ENCODE measurements at places on chromosomes 2 and 18.

DNA sequence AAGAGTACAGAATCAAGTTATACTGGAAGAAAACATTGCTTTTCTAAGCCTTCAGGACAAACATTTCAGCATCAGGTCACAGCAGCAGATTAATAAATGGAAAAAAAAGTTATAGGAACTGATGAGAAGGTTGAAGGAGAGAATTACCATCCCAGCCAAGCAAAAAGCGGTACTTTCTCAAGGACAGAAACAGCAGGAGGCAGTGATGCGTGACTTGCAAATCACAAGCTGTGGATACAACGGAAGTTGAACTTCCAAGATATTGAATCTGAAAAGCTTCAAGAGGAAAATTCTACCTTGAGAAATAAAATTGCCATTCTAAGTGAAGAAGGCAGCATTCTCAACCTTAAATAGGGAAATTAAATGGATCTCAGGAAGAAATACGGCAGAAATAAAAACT lies 18.5 kb upstream of the SERPINB12 start:
- H3K27me3 ChIP-seq, result no peaks in the 10 kb centered on the region

- no peak for DNase-seq
- H3K27ac ChIP-seq, result no peak overlapping the region
- no peak overlapping the region for H3K4me3 ChIP-seq
- H3K36me3 ChIP-seq, result no peaks in the 10 kb centered on the region
These were observed 57.0 kb downstream of the CCDC102B start for GRCh38 chr18:68854786-68855391.

DNA sequence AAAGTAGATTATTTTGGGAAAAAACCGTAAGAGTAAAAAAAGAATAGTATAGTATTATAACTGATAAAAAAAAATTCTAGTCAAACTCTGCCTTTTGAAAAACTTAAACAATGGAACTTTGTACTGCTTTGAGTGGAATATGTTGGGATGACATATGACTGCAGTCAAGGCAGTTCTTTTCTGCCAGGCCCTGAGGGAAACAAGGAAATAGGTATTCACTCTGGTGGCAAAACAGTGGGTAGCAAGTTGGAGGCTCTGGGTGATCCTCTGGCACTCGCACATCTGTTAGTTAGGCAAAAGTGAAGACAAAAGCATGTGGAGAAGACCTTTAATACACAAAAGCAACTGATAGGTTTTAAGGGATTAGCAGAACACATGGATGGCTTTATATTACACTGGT lies 102.2 kb downstream of the ARHGEF33 start:
- DNase-seq, result no peak
- no peaks in the 10 kb centered on the region for H3K4me1 ChIP-seq
- H3K4me3 ChIP-seq, result no peak overlapping the region
- no peak overlapping the region for H3K27ac ChIP-seq

DNA sequence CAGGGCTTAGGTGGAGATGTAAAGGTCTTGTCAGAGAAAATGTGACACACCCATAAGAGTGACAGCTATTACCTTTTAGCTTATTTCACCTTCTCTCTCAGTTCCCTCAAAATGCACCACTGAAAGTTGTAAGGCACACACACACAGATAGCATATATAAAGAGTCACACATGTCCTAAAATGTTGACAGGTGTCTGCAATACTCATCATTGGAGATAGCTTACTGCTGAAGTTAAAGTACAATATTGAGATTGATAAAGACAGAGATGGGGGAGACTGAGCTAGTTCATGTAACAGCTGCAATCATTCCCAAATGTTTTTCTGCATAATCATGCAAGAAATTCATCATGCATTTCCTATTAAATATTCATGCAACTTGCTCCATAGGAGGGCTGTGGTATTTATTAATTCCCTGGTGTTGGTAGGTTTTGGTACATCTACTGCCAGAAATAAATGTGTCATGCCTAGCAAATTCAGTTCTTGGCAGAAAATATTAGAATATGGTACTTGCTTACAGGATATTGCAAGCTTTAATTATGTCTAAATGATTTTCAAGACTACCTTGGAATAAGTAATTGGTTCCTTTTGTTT lies 118.8 kb upstream of the RBMS1 start:
- no peaks in the 10 kb centered on the region for H3K36me3 ChIP-seq
- H3K27me3 ChIP-seq, result no peaks in the 10 kb centered on the region
- H3K4me3 ChIP-seq, result no peak overlapping the region
- H3K27ac ChIP-seq, result no peak overlapping the region
- no peaks in the 10 kb centered on the region for H3K4me1 ChIP-seq

DNA sequence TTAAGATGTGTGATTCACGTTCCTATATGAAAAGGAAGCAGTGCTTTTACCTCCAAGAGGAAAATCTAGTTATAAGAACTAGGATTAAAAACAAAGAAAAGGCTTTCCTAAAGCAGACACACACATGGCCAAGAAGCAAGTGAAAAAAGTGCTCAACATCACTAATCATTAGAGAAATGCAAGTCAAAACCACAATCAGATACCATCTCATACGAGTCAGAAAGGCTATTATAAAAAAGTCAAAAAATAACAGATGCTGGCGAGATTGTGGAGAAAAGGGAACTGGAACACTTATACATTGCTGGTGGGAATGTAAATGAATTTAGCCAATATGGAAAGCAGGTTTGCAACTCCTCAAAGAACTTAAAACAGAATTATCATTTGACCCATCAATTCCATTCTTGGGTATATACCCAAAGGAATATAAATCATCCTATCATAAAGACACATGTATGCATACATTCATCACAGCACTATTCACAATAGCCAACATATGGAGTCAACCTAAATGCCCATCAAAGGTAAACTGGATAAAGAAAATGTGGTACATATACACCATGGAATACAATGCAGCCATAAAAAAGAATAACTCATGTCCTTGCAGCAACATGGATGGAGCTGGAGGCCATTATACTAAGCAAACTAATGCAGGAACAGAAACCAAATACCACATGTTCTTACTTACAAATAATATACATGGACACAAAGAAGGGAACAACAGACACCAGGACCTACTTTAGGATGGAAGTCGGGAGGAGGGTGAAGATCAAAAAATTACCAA lies 285.3 kb downstream of the RAD51AP2 start:
- H3K27me3 ChIP-seq, result no peaks in the 10 kb centered on the region
- H3K4me1 ChIP-seq, result no peaks in the 10 kb centered on the region
- H3K4me3 ChIP-seq, result no peak overlapping the region
- no peak for DNase-seq
- H3K36me3 ChIP-seq, result no peaks in the 10 kb centered on the region

DNA sequence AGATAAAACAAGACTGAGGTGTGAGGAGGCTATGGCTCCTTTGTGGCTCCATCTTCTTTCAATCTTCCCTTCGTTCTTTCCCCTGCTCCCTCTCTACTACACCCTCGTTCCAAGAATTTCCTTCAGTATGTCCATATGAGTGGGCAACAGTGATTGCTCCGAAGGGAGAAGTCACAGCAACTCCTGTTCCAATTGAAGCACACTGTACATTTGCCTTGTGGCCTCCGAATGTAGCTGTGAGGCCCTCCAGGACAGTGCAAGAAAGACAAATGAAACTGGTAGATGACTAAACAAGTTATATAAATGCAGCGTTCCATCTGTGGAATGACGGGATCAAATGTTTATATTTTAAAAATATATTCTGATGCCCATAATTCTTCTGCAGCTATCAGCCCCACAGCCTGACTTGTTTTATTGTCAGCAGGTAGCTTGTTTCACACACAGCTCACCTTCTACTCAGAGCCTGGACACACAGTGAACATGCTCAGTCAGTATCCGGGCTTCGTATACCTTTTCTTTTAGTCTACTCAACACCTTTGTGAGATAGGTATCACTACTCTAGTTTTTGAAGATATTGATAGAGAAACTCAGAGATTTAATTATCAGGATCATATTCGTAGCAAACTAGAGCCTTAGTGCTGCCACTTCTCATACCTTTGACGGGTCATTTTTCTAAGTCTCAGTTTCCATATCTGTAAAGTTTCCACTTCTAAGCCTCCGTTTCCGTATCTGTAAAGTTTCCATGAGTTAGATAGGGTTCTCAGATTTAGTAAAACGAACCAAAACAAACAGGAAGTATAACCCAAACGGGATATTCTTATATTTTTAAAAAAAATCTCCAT lies 216.7 kb upstream of the STON1 start:
- no peaks in the 10 kb centered on the region for H3K27me3 ChIP-seq
- H3K36me3 ChIP-seq, result no peaks in the 10 kb centered on the region
- H3K4me1 ChIP-seq, result no peaks in the 10 kb centered on the region
- no peak for DNase-seq

- DNase-seq, result peak; percentile 39
- H3K27ac ChIP-seq, result peak overlapping the region; percentile 24
- H3K4me1 ChIP-seq, result peaks cover 36% of the 10 kb centered on the region
These were observed 45.9 kb downstream of the HS1BP3 start for GRCh38 chr2:20604951-20605381.

DNA sequence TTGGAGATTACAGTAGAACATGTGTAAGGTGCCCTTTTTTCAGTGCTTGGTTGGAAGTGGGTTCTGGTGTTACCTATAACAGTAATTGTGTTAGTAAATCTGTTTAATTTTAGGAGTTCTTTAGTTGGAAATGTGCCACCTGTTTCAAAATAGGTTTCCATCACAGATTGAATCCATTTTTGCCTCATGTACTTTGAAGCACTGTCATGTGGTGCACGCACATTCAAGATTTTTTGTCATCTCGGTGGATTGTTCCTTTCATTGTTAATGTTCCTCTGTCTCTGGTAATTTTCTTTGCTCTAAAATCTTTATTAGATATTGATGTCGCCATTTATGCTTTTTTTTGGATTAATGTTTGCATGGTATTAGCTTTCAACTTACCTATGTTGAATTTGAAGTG lies 1.3 kb downstream of the ATP9B start:
- H3K36me3 ChIP-seq, result no peaks in the 10 kb centered on the region
- H3K27ac ChIP-seq, result no peak overlapping the region
- H3K4me1 ChIP-seq, result no peaks in the 10 kb centered on the region
- H3K27me3 ChIP-seq, result no peaks in the 10 kb centered on the region

- peak; percentile 17 for DNase-seq
- H3K4me3 ChIP-seq, result no peak overlapping the region
- no peak overlapping the region for H3K27ac ChIP-seq
- H3K4me1 ChIP-seq, result no peaks in the 10 kb centered on the region
- H3K36me3 ChIP-seq, result peaks cover 32% of the 10 kb centered on the region
These were observed 46.9 kb downstream of the SLC66A2 start for GRCh38 chr18:79904357-79905147.

- no peak for DNase-seq
- no peaks in the 10 kb centered on the region for H3K36me3 ChIP-seq
- no peaks in the 10 kb centered on the region for H3K27me3 ChIP-seq
- H3K27ac ChIP-seq, result no peak overlapping the region
These were observed 154.6 kb upstream of the MGAT5 start for GRCh38 chr2:134099273-134099672.

DNA sequence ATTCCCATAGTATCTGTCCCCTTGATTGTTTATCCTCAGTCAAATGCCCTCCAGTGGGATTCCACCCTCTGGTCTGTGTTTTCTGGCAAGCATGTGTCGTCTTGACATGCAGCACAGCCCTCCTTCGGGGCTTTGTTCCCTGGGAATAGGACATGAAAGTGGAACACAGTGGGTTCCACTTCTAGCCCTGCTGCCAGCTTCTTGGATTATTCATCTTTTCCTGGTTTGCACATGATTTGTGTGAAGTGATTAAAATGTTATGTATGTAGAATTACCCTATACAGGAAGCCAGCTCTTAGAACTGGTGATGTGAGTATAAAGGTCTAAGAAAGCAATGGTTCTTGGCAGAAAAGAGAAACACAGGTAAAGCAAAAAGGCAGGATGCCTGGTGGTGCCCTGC lies 142.3 kb downstream of the TANC1 start:
- H3K27ac ChIP-seq, result no peak overlapping the region
- DNase-seq, result no peak
- no peak overlapping the region for H3K4me3 ChIP-seq
- peaks cover 9% of the 10 kb centered on the region for H3K4me1 ChIP-seq
- no peaks in the 10 kb centered on the region for H3K27me3 ChIP-seq

DNA sequence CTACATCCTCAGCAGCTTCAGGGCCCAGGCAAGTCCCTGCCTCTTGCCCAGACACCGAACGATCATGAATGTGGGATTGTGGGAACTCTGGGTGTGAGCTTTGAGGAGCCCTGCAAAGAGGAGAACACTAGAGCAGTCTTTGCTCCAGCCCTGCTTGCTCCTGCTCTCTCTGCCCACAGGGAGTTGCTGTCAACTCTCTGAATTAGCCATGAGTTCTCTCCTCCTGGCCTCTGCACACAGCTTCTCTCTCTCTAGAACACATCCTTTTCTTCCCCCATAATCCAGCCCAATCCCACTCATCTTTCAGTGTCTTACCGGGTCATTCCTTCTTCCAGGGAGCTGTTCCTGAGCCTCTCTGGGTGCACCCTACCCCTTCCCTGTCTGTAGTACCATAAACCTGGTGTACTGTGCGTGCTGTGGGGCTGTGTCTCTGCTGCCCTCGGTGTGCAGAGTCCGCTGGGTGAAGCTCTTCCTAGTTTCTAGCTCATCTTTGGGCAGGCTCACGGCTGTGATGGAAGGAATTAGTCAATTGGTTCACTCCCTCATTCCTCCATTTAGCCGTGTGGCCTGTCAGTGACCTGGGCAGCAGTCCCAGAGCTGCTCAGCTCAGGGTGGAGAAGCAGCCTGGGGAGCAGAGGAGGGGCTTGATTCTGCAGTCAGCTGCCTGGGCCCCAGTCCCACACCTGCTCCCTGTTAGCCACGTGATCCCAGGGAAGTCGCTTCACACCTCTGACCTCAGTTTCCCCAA lies 132.9 kb upstream of the HDAC4 start:
- DNase-seq, result no peak
- no peak overlapping the region for H3K4me3 ChIP-seq

GRCh38 chr2:211516537-211516936 lies 960.1 kb downstream of the CPS1 start:
- no peak for DNase-seq
- no peak overlapping the region for H3K4me3 ChIP-seq
- H3K27me3 ChIP-seq, result no peaks in the 10 kb centered on the region

- DNase-seq, result peak; percentile 83
- peak overlapping the region; percentile 88 for H3K27ac ChIP-seq
- peak overlapping the region; percentile 71 for H3K4me3 ChIP-seq
These were observed 1.1 kb downstream of the IGFBP5 start for GRCh38 chr2:216694082-216694825.

DNA sequence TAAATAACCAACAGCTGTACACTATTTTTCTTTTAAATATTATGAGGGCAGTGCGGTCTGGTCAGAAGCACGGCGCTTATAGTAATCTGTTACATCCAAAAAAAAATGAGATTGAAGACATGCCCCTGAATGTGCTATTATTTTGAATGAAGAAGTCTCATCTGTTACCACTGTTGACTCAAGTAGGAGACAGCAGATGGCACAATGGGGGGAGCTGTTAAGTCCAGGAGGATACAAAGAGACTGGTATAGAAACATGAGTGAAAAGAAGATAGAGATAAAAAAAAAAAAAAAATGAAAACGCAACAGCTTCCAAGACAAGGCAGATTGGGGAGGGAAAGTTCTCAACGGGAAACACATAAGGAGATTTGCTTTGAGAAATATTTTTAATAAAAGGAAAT lies 425.5 kb upstream of the PKDCC start:
- DNase-seq, result no peak
- no peaks in the 10 kb centered on the region for H3K36me3 ChIP-seq
- no peak overlapping the region for H3K4me3 ChIP-seq
- no peak overlapping the region for H3K27ac ChIP-seq
- H3K4me1 ChIP-seq, result no peaks in the 10 kb centered on the region
- H3K27me3 ChIP-seq, result no peaks in the 10 kb centered on the region

- no peak overlapping the region for H3K4me3 ChIP-seq
- peaks cover 16% of the 10 kb centered on the region for H3K4me1 ChIP-seq
- no peak for DNase-seq
- no peak overlapping the region for H3K27ac ChIP-seq
- no peaks in the 10 kb centered on the region for H3K36me3 ChIP-seq
These were observed 47.5 kb upstream of the NEMP2 start for GRCh38 chr2:190582019-190582418.

All from tibial artery (tissue), 4 donors.